ENCODE measurements at places on chromosomes 3 and 15. TPM values are rescaled to one million over a fixed set of nuclear protein-coding genes. Genes with fewer than 3 reads are reported as not detected.

GRCh38 chr15:66943456-66944095, 121.8 kb upstream of the SMAD3 start:
- no peak for DNase-seq

GRCh38 chr3:120646771-120647432, 35.1 kb downstream of the HGD start:
- no peak for DNase-seq

- DNase-seq = no peak
These were observed 8.7 kb upstream of the MCCC1 start for GRCh38 chr3:183108001-183108449.

GRCh38 chr3:9911863-9912262, 5.0 kb upstream of the IL17RC start:
- DNase-seq = no peak

DNA sequence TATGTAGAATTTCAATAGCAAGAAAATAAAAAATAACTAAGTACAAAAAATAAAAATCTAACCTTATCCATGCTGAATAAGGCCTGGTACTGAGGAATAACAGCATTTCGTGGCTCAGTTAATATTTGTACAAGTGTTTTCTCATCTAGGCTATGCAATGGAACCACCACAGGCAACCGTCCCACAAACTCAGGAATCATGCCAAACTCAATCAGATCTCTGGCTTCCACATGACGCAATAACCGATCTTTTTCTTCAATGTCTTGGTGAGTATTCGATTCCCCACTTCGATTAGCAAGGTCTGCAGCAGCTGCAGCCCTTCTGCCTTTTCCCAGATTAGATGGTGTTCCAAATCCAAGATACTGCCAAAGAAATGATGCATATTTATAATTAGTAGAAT, 21.1 kb upstream of the PDCD7 start:
- no peak for DNase-seq

GRCh38 chr15:95684693-95685115, 645.8 kb upstream of the NR2F2 start:
- no peak for DNase-seq

DNA sequence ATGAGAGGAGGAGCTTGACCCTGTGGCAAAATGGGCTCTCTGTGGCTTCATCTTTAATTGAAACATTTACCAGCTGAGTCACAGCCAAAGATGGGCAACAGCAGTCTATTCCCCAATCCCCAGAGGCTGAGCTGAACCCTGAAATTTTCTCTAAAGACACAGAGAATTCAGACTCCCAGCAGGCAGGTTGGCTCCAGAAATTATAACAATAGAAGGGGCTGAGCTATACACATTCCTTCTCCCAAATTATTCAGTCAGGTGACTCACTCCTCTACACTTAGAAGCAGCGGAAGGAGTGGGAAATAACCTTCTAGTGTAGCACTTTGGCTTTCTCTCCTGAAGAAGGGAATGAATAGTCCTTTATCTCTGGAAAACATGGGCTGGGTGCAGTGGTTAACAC, 264.3 kb upstream of the ARHGEF26 start:
- DNase-seq = no peak

- peak; percentile 79 for DNase-seq
These were observed 7.2 kb downstream of the CLCN2 start for GRCh38 chr3:184354121-184354728.

DNA sequence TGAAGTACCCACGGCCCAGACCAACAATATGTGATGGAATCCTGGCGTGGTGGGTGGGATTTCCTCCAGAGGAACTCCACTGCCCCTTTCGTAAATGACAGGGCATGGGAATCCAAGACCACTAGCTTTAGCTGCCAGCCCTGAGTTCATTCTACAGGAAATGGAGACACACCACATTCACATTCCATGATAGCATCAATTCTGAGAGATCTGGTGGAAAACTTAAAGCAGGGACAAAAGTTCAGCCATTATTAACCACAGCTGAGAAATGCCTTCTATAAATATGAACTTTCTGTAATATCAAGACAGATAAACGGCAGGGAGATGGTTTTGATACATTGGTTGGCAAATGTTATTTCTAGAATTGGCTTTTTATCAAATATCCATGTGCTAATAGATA, 98.2 kb downstream of the FBN1 start:
- no peak for DNase-seq

DNA sequence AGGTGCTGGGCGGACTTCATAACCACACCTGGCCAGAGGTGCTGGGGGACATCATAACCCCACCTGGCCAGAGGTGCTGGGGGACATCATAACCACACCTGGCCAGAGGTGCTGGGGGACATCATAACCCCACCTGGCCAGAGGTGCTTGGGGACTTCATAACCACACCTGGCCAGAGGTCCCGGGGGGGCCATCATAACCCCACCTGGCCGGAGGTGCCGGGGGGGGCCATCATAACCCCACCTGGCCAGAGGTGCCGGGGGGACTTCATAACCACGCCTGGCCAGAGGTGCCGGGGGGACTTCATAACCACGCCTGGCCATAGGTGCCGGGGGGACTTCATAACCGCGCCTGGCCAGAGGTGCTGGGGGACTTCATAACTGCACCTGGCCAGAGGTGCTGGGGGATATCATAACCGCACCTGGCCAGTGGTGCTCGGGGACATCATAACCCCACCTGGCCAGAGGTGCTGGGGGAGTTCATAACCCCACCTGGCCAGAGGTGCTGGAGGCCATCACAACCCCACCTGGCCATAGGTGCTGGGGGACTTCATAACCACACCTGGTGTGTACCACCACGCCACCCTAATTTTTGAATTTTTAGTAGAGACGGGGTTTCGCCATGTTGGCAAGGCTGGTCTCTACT, 10.7 kb upstream of the TUBGCP5 start:
- DNase-seq = no peak

GRCh38 chr15:62644889-62645742, 397.4 kb upstream of the TPM1 start:
- DNase-seq = no peak

GRCh38 chr3:170695486-170696064, 109.7 kb upstream of the SLC7A14 start:
- DNase-seq = no peak

DNA sequence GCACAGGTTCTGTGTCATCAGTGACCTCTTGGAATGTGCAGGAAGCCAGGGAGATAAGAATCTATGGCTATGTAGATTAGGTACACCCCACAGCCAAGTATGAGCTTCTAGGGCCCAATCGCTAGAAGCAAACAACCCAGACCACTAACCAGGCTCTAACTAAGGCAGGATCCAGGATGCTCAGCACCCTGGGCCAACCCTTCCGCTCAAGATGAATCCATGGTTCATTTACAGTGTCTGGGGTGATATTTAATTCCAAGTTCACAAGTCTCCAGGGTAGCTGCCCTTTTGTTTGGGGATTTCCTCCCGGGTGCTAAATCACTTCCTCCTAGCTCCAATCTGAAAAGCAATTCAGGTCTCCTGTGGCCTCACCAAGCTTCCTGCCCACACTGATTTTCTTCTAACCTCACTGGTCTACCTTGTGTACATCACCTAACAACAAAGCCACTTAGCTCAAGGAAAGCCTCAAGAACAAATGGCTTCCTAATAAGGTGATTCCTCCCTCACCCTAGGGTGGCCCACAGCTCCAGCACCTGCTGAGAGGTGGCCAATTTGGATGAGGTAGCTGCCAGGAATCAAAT, 2.4 kb downstream of the EHD4 start:
- DNase-seq = no peak

DNA sequence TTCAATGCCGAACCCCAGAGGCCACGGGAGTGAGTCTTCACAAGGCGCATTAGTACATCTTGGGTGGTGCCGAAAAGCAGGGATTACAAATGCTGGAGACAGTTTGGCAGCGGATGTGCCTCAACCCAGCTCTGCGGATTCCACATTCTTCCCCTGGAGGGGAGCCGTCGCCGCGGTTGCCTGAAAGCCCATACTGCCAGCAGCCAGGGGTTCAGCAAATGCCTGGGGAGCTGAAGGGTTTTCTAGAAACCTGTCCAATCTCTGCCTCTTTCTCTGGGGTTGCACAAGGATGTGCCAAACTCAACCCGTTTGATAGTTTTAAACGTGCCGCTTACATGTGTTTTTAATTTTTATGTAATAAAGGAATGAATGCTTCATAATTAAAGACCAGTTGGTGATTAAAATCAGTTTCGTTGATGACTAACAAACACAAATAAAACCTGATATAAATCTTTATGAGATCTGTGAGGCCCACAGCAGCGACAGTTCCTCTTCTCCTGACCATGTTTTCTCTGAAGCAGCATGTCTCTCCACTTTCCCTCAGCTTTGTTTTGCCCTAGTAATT, 74.6 kb upstream of the LEKR1 start:
- no peak for DNase-seq

RHCG gene
- total RNA-seq = not detected

NPAP1 gene
- 0.17 TPM for total RNA-seq

SLC22A14 gene
- 0.20 TPM for total RNA-seq

GREM1 gene
- total RNA-seq = 2.8 TPM

MYRIP gene
- total RNA-seq = 5.9 TPM

TNFAIP8L3 gene
- 10.9 TPM for total RNA-seq

SHF gene
- 7.1 TPM for total RNA-seq

POPDC2 gene
- 2.7 TPM for total RNA-seq

IQCH gene
- 0.93 TPM for total RNA-seq

ZNF280D gene
- total RNA-seq = 46.2 TPM

TFDP2 gene
- total RNA-seq = 26.7 TPM

KLHDC8B gene
- 22.4 TPM for total RNA-seq

VPS39 gene
- 83.3 TPM for total RNA-seq

AP4E1 gene
- 10.8 TPM for total RNA-seq

ERICH6 gene
- not detected for total RNA-seq

ENTPD3 gene
- 3.7 TPM for total RNA-seq

LZTFL1 gene
- total RNA-seq = 22.8 TPM

SAXO2 gene
- total RNA-seq = 1.7 TPM

MUSTN1 gene
- 5.4 TPM for total RNA-seq

Data from upper lobe of right lung (tissue), 1 donor.